ENCODE measurements at places on chromosomes 6 and 20.
A peak's percentile ranks its signal among the peaks of the same experiment; 100 is the strongest.

DNA sequence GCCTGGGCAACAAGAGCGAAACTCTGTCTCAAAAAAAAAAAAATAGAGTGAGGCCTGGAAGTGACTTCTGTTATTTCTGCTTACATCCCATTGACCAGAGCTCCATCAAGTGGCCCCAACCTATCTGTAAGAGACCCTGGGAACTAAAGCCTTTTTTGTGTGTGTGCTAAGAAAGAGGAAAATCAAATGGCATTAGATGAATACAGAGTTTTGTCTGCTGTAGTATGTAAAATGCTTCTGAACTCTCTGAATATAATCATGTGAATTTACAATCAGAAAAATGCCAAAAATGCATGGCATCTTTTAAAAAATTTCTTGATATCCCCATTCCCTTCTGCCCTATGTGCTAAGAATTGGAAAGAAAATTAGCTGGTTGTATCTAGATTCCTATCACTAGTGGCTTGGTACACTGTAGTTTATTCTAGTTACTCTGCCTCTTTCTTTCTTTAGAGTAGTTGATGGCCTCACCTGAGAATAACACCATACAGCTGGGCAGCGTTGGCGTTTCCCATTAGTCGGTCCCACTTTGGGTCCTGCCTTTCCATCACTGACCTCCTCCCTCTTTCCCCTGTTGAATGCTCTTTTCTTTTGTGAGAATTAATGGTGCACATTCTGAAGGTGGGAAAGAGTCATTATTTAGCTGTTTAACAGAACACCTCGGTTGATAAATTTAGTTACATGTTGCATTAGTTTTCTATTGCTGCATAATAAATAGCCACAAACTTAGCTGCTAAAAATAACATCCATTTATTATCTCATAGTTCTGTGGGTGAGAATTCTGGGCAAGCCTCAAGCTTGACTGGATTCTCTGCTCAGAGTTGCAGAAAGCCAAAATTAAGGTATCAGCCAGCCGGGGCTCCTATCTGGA, 38.2 kb downstream of the SAMD5 start:
- no peak overlapping the region for H3K27ac ChIP-seq
- no peak for DNase-seq
- H3K27me3 ChIP-seq, result no peaks in the 10 kb centered on the region
- H3K4me1 ChIP-seq, result no peaks in the 10 kb centered on the region

DNA sequence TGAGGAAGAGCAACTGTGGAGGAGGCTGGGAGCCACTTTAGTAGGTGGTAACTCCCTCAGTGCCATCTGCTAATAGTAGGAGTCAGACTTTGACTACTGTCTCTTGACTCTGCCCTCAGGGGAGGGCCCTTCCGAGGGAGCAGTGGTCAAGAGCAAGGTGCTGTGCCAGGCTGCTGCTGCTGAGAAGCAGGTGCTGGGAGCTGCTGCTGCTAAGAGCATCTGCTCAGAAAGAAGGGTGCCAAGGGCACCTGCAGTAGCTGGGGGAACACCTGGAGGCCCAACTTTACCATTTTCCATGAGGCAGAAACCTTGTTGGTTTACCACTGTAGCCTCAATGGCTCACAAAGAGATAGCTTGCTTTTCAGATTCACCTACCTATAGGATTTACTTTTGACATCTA, 18.5 kb downstream of the GGTLC1 start:
- no peak overlapping the region for H3K4me3 ChIP-seq
- no peaks in the 10 kb centered on the region for H3K36me3 ChIP-seq
- H3K27ac ChIP-seq, result no peak overlapping the region
- no peaks in the 10 kb centered on the region for H3K4me1 ChIP-seq
- DNase-seq, result no peak
- H3K27me3 ChIP-seq, result no peaks in the 10 kb centered on the region

GRCh38 chr6:127186889-127187288, 68.4 kb downstream of the RSPO3 start:
- no peaks in the 10 kb centered on the region for H3K27me3 ChIP-seq
- H3K36me3 ChIP-seq, result no peaks in the 10 kb centered on the region
- H3K27ac ChIP-seq, result no peak overlapping the region
- no peak overlapping the region for H3K4me3 ChIP-seq
- DNase-seq, result peak; percentile 64
- H3K4me1 ChIP-seq, result no peaks in the 10 kb centered on the region

- H3K4me3 ChIP-seq, result no peak overlapping the region
- no peaks in the 10 kb centered on the region for H3K36me3 ChIP-seq
- H3K4me1 ChIP-seq, result no peaks in the 10 kb centered on the region
- no peak for DNase-seq
Measured at GRCh38 chr6:51163843-51164529, 345.3 kb downstream of the TFAP2B start.

DNA sequence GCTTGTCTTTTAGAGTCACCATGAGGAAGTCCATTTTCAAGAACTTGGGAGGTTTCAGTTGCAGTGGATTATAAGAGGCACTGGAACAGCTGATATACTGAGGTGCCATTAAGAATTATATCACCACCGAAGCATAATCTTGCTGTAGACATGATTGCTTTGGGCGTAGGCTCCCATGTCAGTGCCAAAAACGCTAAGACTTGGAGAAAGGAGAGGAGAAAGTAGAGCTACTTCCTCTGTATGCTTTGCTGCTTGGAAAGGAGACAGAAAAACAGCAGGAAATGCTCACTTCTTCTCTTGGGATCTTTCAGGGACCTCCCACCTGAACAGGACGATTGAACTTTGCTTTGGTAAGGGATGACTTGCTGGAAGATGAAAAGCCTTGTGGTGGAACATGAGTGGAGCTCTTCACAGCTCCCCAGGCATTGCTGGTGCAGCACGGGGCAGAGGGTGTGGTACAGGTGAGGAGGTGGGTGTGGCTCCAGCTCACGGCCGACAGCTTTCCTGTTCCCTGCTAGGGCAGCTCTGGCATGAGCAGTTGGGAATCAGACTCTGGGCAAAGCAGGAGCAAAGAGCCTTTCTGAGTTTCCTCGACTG, 190.4 kb upstream of the JAG1 start:
- no peaks in the 10 kb centered on the region for H3K36me3 ChIP-seq
- no peak overlapping the region for H3K4me3 ChIP-seq
- H3K27ac ChIP-seq, result peak overlapping the region; percentile 88

DNA sequence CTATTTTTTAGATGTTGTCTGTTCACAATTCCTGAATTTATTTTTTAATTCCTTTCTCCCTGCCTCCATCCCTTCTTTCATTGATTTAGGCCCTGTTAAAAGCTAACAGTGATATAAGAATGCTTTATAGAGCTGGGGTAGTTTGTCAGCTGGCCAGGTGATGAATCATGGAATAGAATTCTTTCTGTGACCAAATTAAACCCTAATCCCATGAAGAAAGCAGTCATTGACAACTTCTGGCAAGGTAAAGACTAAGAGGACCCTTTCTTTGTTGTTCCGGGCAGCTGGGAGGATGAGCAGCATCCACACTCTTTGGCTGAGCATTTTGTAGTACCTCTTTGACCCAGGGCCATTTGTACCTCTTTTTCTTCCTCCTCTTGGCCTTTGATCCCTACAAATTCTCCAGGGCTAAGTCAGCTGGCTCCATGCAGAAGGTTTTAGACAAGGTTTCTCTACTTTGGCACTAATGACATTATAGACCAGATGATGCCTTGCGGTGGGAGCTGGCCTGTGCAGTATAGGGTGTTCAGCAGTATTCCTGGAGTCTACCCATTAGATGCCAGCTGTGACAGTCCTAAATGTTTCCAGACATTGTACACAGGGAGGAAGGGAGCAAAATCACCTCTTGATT, 102.9 kb downstream of the SLX4IP start:
- no peak overlapping the region for H3K4me3 ChIP-seq
- no peaks in the 10 kb centered on the region for H3K27me3 ChIP-seq
- H3K36me3 ChIP-seq, result no peaks in the 10 kb centered on the region
- H3K4me1 ChIP-seq, result peaks cover 4% of the 10 kb centered on the region

- DNase-seq, result no peak
- H3K27ac ChIP-seq, result no peak overlapping the region
- H3K4me3 ChIP-seq, result no peak overlapping the region
- no peaks in the 10 kb centered on the region for H3K4me1 ChIP-seq
Measured at GRCh38 chr6:90819483-90819882, 232.6 kb upstream of the MAP3K7 start.

DNA sequence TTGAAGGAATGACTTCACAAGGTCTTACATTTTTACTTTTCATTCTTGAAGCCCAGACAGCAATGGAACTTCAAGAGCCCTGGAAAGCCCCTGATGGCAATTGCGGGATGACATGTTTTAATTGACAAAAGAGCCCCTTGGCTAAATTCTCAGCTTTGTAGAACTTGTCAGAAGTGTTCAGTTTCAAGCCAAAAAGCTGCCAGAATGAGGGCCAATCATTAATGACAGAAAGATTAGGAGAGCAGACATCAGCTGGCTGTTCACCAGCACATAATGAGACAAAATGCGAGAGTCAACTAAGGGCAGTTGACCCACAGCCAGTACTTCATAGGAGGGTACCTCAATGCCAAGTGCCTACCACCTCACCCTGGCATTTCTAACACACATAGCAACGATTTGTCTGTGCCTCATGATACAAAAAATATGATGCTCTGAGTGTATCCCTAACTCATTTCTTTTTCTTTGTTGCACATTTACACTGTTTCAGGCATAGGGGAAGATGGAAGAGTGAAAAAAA, 243.1 kb downstream of the MYLK4 start:
- H3K27ac ChIP-seq, result no peak overlapping the region
- no peak overlapping the region for H3K4me3 ChIP-seq
- peaks cover 4% of the 10 kb centered on the region for H3K27me3 ChIP-seq
- no peaks in the 10 kb centered on the region for H3K36me3 ChIP-seq
- DNase-seq, result no peak
- no peaks in the 10 kb centered on the region for H3K4me1 ChIP-seq

- H3K4me3 ChIP-seq, result no peak overlapping the region
- no peaks in the 10 kb centered on the region for H3K27me3 ChIP-seq
- no peaks in the 10 kb centered on the region for H3K4me1 ChIP-seq
- DNase-seq, result no peak
- no peaks in the 10 kb centered on the region for H3K36me3 ChIP-seq
- H3K27ac ChIP-seq, result no peak overlapping the region
Measured at GRCh38 chr6:18406955-18407749, 20.0 kb downstream of the RNF144B start.

DNA sequence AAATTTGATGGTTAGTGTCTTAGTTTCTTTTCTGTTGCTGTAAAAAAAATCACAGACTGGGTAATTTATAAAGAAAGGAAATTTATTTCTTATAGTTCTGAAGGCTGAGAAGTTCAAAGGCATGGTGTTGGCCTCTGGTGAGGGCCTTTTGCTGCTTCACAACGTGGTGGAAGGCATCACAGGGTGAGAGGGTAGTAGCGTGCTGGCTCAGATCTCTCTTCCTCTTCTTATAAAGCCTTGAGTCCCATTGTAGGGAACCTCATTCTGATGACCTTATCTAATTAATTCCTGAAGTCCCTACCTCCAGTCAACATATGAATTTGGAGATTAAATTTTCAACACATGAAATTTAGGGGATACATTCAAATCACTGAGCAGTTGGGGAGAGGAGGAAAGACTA, 62.0 kb downstream of the ARID1B start:
- H3K4me1 ChIP-seq, result no peaks in the 10 kb centered on the region
- H3K27me3 ChIP-seq, result no peaks in the 10 kb centered on the region
- H3K36me3 ChIP-seq, result no peaks in the 10 kb centered on the region
- H3K4me3 ChIP-seq, result no peak overlapping the region

- H3K4me3 ChIP-seq, result no peak overlapping the region
- no peak for DNase-seq
- H3K36me3 ChIP-seq, result no peaks in the 10 kb centered on the region
- H3K4me1 ChIP-seq, result no peaks in the 10 kb centered on the region
- no peak overlapping the region for H3K27ac ChIP-seq
Measured at GRCh38 chr6:51648774-51649173, 438.6 kb downstream of the PKHD1 start.

DNA sequence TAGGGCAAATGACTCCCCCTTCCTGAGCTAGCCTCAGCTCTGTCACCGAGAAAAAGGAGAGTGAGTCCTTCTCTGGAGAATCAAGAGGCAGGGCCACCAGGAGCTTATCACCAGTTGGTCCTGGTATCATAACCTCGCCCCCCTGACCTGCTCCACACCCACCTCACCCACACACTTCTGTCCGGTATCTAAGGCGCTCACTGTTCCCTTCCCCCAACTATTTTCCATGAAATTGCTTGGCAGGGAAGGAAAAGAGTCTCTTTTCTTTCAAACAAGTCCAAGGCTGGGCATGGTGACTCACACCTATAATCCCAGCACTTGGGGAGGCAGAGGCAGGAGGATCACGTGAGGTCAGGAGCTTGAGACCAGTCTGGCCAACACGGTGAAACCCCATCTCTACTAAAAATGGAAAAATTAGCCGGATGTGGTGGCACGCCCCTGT, 77.6 kb downstream of the ZMYND8 start:
- no peaks in the 10 kb centered on the region for H3K36me3 ChIP-seq
- DNase-seq, result no peak
- no peaks in the 10 kb centered on the region for H3K4me1 ChIP-seq

- DNase-seq, result no peak
- H3K4me1 ChIP-seq, result no peaks in the 10 kb centered on the region
- no peak overlapping the region for H3K4me3 ChIP-seq
- H3K27me3 ChIP-seq, result no peaks in the 10 kb centered on the region
- no peaks in the 10 kb centered on the region for H3K36me3 ChIP-seq
Measured at GRCh38 chr6:111971181-111971841, 82.6 kb upstream of the CCN6 start.

GRCh38 chr6:161198783-161199460, 74.9 kb downstream of the AGPAT4 start:
- H3K4me3 ChIP-seq, result no peak overlapping the region
- H3K27me3 ChIP-seq, result no peaks in the 10 kb centered on the region
- H3K27ac ChIP-seq, result no peak overlapping the region
- no peaks in the 10 kb centered on the region for H3K36me3 ChIP-seq
- no peak for DNase-seq
- H3K4me1 ChIP-seq, result no peaks in the 10 kb centered on the region

- no peaks in the 10 kb centered on the region for H3K27me3 ChIP-seq
- no peak overlapping the region for H3K27ac ChIP-seq
- H3K4me1 ChIP-seq, result no peaks in the 10 kb centered on the region
- H3K4me3 ChIP-seq, result no peak overlapping the region
- DNase-seq, result no peak
Measured at GRCh38 chr6:165618241-165618640, 44.8 kb downstream of the PDE10A start.

DNA sequence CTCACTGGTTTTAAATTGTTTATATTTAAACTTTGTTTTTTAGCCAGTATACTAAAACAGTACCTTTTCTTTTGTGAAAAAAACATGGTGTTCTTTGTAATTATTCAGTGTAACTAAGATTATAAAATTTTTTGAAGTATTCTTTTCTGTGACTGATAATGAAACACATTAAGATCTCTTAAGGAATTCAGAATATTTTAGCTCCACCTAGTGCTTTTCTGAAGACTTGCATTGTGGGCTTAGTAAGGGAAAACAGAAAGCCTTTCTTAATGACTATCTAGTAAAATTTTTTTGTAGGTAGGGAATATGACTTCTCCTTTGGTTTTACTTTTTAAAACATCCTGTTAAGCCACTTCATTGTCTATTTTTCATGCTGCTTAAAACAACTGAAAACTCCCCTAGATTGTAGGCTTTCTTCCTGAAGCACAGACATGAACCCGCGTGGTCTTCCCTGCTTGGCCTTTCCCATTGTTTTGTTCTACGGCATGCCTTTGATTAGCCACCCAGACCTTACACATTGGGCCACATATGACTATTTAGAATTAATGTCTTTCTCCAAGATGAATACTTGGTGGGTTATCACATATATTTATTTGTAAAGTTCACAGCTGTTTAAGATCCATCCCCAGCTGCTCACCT, 72.1 kb downstream of the AFDN start:
- DNase-seq, result no peak
- H3K4me3 ChIP-seq, result no peak overlapping the region
- no peak overlapping the region for H3K27ac ChIP-seq
- no peaks in the 10 kb centered on the region for H3K27me3 ChIP-seq
- H3K4me1 ChIP-seq, result no peaks in the 10 kb centered on the region
